Foreskin keratinocyte (primary cell): ENCODE measurements at places on chromosomes 1 and 21. TPM values are rescaled to one million over a fixed set of nuclear protein-coding genes. Genes with fewer than 3 reads are reported as not detected.

- no peak for DNase-seq
Measured at GRCh38 chr21:28580585-28580984, 412.1 kb downstream of the LTN1 start.

DNA sequence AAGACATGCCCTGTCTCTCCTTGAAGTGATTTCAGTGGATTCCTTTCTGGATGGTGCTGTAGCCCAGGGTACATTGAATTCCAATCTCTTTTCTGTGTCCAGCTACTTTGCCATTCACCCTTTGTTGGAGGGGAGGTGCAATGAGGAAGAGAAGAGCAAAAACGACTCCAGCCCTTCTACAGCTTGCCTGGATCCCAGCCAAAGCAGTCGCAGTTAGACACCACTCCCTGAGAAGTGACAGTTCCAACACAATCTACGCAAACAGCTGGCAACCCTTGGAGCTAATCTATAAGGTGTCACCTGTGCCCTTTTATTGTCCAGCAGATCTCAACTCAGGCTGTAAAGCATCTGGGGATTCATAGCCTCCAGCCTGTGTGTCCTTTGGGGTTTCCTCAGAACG lies 4.6 kb downstream of the CD244 start:
- DNase-seq: no peak

GRCh38 chr1:40107290-40107959 lies 10.4 kb upstream of the PPT1 start:
- peak; percentile 93 for DNase-seq

- no peak for DNase-seq
Measured at GRCh38 chr1:116408803-116409720, 36.0 kb downstream of the ATP1A1 start.

GRCh38 chr21:14602382-14602958 lies 56.4 kb upstream of the SAMSN1 start:
- DNase-seq: no peak

DNA sequence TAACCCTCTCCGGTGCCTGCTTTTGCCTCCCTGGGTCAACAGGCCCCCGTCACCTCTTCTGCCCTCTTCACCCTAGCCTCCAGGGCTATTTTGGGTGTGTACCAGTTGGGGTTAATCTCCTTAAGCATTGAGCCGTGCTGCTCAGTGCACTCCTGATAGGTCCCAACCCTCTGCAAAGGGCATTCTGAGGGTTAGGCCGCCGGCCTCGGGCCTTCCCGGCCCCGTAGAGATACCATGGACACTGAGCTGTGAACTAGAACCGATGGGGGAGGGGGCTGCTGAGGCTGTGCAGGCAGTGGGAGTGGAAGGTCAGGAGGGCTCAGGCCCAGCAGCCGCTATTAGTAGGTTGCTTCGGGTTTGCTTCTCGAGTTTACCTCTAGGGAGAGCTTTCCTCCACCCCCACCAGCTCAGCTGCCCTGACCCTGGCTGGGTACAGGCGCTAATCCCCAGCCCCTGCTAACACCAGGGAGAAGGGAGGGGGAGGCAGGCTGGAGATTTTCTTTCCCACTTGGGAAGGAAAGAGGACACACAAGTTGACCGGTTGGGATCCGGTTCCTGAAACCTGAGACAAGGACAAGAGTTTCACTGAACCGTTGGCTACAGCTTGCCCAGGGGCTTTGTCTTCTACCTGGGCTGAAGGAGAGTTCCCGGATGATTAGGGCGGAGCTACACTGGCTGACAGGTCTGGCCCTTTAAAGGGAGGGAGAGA lies 4.8 kb downstream of the LMOD1 start:
- DNase-seq: no peak

DNA sequence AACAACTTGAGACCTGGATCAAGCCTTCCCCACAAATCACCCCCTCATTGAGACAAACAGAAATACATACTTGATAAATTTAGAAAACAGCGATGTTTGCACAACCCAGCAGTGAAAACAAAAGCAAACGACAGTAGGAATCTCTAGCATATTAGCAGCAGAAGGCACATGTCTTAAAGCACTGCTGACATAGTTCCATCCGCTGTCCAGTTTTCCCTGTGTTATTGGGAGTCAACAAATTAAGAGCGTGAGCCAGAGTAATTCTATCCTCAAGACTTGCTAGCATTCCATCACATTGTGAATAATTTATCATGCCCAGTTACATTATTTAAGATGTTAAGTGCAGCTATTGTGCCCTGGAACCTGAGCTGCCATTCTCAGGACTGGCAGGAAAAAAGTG lies 55.3 kb downstream of the IGSF5 start:
- DNase-seq: no peak

- no peak for DNase-seq
Measured at GRCh38 chr21:15333136-15333710, 268.4 kb upstream of the NRIP1 start.

EIF2D gene
- total RNA-seq: 53.9 and 54.3 TPM in 2 replicates

SYDE2 gene
- 3.5 and 4.4 TPM in 2 replicates for total RNA-seq

ACTA1 gene
- total RNA-seq: not detected in 2 replicates

PADI3 gene
- total RNA-seq: 5.7 and 6.4 TPM in 2 replicates
